ENCODE measurements at places on chromosomes 5 and 9.

DNA sequence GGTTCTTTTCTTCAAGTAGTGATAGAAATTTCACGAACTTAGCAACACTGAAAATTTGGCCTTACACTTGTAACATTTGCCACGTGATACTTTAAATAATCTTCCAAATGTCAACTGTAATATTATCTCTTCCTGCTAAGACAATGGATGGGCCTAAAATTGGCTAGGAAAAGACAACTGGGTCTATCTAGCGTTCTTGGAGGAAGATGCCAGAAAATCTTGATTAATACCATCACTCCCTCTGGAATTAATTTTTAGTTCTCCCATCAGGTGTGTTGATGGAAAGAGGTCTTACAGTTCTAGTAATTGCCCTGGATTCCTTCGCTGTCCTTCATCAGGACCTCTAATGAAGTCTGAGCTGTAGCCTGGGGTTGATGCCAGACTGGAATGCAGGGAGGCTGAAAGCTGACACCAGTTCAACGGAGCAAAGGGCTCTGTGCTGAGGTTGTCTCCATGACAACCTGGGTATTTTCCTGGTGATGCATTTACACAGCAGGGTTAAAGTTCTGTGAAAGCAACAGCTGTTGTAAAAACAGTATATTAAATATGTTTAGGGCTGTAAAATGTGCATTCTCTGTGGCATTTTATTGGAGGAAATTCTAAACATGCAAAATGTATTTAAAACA, 92.3 kb downstream of the GAS1 start:
- DNase-seq: no peak

DNA sequence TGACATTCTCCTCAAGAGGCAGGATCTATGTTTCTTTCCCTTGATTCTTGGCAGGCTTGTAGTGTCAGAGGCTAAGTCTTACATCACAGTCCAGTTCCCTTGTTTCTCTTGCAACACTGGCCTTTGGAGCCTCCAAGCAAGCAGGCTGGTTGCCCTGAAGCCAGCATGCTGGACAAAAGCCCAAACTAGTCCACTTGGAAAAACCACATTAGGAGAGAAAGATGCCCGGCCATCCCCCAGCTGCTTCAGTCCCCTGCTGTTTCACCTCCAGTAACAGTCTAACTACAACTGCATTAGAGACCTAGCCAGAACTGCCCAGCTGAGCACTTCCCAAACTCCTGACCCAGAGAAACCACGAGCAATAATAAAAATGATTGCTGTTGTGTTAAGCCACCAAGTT, 87.6 kb downstream of the ADAMTS6 start:
- DNase-seq: no peak

- no peak for DNase-seq
Measured at GRCh38 chr5:102638912-102639652, 116.0 kb upstream of the PAM start.

GRCh38 chr5:122306461-122306860, 5.6 kb upstream of the SNCAIP start:
- DNase-seq: no peak

DNA sequence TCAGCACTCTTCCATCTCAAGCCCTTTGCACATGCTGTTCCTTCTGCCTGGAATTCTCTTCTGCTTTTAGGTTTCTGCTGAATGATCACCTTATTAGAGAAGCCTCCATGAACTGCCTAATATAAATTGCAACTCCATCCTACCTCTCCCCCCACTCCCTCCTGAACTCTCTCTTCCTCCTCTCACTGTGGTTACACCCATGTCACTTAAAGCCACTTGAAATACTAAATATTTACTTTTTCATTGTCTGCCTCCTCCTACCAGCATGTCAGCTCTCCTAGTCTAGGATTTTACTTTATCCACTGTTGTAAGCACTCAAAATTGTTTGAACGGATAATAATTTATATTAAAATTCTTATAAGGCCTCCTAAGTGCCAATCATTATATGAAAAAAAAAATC, 43.8 kb downstream of the ACTL7B start:
- no peak for DNase-seq

- no peak for DNase-seq
Measured at GRCh38 chr5:31574772-31575171, 42.7 kb downstream of the C5orf22 start.

DNA sequence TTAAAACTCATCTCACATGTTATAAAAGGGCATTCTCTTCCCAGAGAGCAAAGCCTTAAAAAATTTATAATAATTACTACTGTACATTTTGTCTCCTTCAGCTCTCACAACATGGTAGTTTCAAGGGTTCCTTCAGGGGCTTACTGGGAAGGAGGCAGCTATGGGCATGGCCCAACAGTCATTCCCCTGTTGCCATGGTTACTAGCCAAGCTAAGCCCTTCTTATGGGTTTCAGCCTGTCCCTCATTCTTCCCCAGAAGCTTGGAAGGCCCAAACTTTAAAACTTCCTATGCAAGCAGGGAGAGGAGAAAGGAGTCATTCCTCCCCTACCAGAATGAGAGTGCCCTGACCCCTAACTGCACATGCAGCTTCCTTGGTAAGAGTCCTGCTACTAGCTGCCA, 82.2 kb upstream of the CNTLN start:
- no peak for DNase-seq

- DNase-seq: no peak
Measured at GRCh38 chr5:6847870-6848269, 134.6 kb downstream of the TENT4A start.

DNA sequence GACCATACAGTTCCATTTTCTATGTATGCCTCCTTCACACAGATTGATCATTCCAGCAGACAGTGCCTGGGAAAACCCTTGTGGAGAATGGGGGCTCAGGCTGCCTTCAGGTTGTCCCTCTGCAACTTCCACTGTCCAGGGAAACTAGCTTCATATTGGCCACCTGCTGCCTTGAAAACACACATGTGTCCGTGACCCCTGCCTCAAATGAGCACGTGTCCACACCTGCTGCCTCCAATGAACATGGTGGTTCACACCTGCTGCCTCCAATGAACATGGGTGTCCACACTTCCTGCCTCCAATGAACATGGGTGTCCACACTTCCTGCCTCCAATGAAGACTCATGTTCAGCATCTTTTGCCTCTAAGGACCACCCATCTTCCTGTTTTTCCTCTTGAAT, 185.4 kb upstream of the ADCY2 start:
- DNase-seq: no peak

- no peak for DNase-seq
Measured at GRCh38 chr9:89122949-89123348, 55.7 kb downstream of the SHC3 start.

GRCh38 chr5:40720069-40720468, 35.7 kb downstream of the TTC33 start:
- DNase-seq: no peak

GRCh38 chr5:156134216-156134615, 192.7 kb upstream of the SGCD start:
- no peak for DNase-seq

GRCh38 chr5:82183828-82184227, 94.3 kb downstream of the RPS23 start:
- DNase-seq: no peak

GRCh38 chr9:126053913-126054312, 272.7 kb upstream of the MVB12B start:
- no peak for DNase-seq

- DNase-seq: no peak
Measured at GRCh38 chr9:89686126-89686525, 81.3 kb downstream of the GADD45G start.

GRCh38 chr5:145464171-145464570, 371.0 kb downstream of the PRELID2 start:
- DNase-seq: no peak

DNA sequence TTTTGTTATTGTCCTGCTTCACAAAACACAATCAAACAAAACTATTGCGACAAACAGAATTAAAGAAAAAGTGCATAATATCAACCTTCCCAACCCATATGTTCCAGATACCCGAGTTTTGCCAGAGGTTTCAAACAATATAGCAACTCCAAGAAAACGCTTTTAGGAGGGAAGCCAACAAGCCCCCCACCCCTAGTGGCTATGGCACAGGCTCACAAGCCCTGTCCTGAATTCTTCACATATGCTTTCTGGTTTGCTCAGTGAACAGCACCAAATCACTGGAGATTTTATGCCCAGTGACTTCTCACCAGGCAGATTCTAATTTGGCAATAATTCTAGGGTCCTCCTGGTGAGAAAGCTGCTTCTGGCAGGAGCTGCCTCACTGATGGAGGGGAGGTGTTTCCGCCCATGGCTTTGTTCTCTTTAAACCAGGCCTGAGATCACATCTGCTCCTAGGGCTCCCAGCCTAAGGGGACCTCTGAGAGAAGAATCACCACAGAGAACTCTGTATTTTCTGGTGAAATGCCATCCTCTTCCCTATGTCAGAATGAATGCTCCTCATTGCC, 1982.4 kb downstream of the EFNA5 start:
- no peak for DNase-seq

DNA sequence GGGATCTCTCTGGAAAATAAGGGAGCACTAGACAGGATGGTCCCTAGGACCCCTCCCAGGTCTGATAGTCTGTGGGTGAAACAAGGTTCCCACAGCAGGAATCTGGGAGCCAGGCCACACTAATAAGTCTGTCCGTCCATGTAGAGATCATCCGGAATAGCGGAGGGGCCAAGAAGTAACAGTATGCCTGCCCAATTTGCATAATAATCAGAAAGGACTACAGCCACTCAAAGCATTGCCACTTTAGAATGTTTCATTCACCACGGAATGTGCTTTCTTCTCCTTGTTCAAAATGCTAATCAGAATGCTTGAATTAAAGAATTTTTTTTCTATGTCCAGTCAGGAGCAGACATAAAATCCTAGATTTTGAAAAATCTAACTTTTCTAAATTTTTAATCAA, 254.9 kb downstream of the ACTL7B start:
- DNase-seq: no peak

DNA sequence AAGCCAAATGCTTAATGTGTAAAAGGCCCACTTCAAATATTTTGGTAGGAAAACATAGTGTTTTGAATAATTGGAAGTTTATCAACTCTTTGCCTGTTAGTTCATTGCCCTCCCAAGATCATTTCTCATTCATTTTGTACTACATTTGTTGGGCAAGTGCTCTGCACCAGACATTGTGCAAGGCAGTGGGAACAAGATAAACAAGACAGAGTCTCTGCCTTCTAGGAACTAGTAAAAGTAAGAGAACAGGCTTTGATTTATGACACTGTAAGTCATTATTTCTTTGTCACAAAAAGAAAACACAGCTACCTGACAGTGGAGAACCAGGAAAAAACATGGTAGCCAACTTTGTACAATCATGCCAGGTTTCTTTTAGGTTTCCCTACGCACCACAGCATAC, 63.7 kb upstream of the PAM start:
- DNase-seq: no peak

- DNase-seq: no peak
Measured at GRCh38 chr9:68861436-68861835, 152.5 kb downstream of the PRKACG start.

- DNase-seq: no peak
Measured at GRCh38 chr5:66652818-66653217, 56.6 kb downstream of the MAST4 start.

GRCh38 chr9:124180557-124180956, 77.2 kb upstream of the NEK6 start:
- no peak for DNase-seq

- DNase-seq: no peak
Measured at GRCh38 chr5:98415663-98416062, 357.8 kb upstream of the RGMB start.

DNA sequence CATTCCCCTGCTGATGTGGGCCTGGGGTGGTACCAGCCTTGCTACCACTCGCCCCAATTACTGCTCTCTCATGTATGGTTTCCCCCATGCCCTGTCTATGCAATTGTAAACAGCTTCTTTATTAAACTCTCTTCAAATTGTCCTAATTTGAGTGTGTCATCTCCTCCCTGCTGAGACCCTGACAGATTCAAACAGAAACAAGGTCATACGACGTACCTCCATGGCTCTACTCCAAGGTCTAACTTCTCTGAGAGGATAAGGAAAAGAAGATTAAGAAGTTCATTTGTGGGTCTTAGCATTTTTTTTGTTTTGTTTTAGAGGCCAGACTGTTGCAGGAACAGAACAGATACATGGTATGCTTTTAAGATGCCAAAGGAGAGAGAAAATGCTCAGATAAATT, 38.0 kb downstream of the ABITRAM start:
- no peak for DNase-seq

DNA sequence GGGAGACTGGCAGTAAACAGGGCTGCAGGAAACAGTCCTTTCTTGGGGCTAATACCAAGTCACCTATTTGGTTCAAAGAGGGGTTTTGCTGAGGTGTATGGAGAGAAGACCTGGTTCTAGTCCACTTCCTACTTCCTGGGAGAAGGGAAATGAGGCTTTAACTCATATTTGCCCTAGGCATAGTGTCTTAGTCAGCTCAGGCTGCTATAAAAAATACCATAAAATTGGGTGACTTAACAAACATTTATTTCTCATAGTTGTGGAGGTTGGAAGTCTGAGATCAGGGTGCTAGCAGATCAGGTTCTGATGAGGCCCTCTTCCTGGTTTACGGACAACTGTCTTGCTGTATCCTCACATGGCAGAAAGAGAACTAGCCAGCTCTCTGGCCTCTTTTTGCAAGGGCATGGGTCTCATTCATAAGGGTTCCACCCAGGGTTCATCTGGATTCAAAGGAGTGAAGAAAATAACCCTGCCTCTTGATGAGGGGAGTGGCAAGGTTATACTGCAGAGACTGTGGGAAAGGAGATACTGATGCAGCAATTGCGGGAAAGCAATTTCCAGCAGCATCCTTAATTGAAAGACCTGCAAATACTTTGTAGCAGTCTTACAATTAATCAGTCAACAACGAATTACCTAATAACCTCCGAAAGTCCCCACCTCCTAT, 40.5 kb downstream of the ANKDD1B start:
- no peak for DNase-seq

- no peak for DNase-seq
Measured at GRCh38 chr5:168852329-168852728, 273.2 kb upstream of the PANK3 start.

- DNase-seq: no peak
Measured at GRCh38 chr5:8750100-8750499, 795.8 kb downstream of the SEMA5A start.

DNA sequence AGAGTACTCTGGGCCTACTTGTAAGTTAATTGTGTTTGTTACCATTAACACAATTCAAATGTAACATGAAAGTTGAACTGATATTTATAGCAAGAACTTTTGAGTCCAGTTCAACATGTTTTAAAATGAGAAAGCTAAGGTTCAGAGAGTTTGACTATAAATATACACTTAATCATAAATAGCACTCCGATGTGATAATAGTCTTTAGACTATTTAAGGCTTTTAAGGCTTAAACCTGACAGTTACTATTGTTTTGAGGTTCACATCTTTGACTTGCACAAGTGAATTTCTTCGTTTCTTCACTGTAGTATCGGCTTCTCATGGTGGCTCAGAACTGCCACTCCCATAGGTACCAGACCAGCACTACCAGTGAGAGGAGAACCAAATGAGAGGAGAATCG, 42.4 kb downstream of the ZNF608 start:
- no peak for DNase-seq

DNA sequence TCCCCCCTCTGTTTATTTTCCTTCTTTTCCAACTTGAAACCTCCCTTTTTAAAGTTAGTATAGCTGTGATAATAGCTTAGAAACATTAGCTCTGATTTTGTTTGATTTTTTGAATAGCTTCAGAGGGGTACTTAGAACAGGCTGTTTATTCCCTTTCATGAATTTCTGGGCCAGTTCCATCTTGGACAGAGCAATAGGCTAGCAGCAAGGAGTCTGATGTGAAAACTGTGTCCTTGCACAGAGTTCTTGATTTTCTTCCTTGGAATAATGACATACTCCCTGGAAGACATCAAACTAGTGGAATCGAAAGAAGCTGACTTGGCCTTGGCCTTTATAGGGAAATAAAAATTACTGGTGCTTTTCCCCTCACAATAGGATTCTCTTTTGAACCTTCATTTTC, 32.9 kb downstream of the NTRK2 start:
- no peak for DNase-seq

All from upper lobe of left lung (tissue), 6 donors.